CD4-positive, alpha-beta T cell treated with Interleukin-10 for 1 hour (primary cell): ENCODE measurements at places on chromosomes 1 and 21.
A peak's percentile ranks its signal among the peaks of the same experiment; 100 is the strongest.

- no peak for DNase-seq
Observed at GRCh38 chr1:15885269-15885668, 37.8 kb downstream of the SPEN start.

- DNase-seq: no peak
Observed at GRCh38 chr1:64405833-64406232, 64.1 kb upstream of the CACHD1 start.

DNA sequence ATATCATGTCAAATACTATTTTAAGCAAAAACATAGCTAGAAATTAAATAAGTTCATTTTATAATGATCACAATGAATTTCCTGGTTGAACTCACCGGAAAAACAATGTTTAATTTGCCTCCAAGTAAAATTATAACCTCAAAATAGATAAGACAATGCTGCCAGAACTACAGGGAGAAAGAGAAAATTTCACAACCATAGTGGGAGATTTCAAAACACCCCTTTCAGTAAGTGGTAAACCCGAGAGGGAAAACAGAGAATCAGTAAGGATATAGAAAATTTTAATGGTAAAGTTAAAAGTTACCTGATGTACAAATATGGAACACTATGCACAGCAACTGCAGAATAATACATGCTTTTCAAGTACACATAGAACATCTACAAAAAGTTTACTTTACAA is 43.2 kb upstream of the PLA2G4A start:
- no peak for DNase-seq

DNA sequence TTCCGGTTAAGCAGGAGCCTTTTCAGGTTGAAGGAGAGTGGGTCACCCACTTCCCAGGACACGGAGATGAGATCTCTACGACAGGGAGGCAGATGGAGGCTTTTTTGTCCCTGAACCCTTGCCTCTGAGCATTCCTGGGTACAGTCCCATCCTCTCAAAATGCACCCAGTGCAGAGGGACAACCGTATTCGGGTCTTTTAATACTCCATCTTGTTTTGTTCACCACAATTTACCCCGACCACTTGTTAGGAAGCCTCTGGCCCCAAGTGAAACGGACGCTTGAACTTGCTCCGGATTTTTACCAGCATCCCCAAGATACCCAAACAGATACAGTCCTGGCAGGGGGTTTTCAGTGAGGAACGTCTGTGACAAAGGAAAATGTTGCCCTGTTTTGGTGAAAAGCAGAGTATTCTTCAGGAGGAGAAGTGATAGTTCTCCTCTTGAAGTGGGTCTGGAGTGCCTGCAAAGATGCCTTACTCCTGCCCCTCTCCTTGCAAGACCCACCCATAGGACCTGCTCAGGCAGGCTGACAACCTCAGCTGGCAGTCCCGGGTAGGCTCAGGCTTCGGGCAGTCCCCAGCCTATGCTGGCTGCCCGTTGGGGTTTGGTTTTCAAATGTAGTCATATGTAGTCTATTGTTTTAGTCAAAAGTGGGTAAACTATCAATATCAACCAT is 669 bp upstream of the ARL8A start:
- DNase-seq: peak; percentile 46

GRCh38 chr1:42173155-42173933 is 8.8 kb upstream of the GUCA2A start:
- DNase-seq: peak; percentile 60

GRCh38 chr1:17485281-17485680 is 45.8 kb upstream of the RCC2 start:
- no peak for DNase-seq

DNA sequence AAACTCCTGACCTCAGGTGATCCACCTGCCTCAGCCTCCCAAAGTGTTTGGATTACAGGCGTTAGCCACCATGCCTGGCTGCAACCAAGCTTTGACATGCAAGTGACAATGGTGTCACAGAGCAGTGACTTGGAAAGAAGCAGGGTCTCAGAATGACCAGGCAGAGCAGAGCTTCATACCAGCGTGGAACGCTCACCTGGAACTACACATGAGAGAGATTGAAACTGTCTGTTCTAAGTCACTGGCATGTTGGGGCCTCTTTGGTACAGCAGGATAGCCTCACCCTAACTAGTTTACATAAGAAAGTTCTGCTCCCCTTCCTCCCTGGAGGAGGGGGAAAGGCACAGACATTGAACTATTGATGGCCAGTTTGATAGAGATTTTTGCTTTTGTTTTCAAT is 47.5 kb upstream of the ITPKB start:
- DNase-seq: no peak

DNA sequence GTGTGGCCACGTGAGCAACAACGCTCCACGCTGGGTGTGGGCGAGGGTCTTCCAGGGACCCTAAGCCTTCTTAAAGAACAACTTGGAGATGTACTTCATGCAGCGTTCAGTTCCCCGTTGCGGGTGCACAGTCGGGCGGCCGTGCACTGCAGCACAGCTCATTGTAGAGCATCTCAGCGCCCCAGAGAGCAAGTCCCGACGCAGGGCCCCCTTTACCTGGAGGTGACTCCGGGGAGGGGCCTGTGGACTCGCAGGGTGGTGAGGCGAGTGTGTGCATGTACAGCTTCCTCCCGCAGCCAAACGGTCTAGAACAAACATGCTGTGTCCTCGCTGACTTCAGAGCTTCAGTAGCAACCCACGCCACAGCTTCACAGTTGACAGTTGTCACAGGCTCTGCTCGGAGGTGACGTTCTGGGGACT is 19.5 kb downstream of the RRP1 start:
- DNase-seq: no peak

DNA sequence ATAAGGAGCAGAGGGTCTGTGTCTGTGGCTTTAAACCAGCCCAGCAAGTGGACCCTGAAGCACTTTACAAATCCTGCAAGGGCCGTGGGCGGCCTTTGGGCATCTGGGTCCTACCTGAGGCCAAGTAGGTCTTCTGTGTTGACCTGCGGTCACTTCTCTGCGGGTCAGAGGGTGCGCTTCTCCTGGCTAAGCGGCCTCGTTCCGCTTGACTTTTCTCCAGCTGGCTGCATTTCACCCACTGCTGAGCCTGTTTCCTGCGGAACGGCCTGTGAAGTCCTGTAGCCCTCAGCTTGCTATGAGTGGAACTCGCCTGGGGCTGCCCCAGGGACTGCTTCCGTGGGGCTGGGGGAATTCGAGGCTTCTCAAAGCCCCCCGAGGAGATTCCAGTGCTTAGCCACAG is 43.3 kb downstream of the SLC37A1 start:
- DNase-seq: no peak

GRCh38 chr1:105591681-105592080 is 1464.8 kb upstream of the PRMT6 start:
- DNase-seq: no peak

GRCh38 chr1:27455139-27455811 is 34.7 kb downstream of the WASF2 start:
- DNase-seq: peak; percentile 37

DNA sequence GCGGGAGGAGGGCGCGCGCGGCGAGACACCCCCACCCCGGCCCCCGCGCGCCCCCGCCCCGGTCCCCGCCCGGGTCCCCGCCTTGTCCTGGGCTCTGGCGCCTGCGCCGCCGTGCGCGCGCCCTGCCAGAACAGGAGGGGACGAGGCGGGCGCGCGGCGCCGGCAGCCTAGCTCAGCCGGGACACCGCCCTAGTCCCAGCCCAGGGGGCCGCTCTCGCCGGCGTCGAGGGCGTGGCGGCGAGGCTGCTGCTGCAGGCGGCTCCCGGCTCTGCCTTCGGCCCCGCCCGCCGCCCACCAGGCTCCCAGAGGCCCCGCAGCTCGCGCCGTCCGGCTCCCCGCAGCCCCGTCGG is at the start of gene RCAN3:
RCAN3 (plus strand) TSS at position 128 of the 350 bp plus-strand sequence. CDS start 11,537 bp downstream, outside the sequence.
- DNase-seq: peak; percentile 89

DNA sequence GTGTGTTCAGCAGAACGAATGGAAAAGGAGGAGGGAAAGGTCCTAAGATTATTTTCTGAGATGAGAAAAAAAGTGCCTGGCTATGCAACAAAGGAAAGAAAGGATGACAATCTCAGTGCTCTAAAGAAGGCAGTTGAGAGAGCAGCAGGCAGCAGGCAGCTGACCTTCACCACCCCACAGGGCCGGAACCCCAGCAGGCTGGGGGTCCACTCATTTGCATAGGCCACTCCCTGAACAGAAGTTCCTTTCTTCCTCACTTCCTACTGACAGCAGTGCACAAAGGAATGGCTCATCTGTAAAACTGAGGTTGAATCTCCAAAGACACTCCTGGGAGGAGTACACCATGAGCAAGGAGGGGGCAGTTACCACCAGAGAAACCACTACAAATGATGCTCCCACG is 41.4 kb upstream of the TNR start:
- no peak for DNase-seq

DNA sequence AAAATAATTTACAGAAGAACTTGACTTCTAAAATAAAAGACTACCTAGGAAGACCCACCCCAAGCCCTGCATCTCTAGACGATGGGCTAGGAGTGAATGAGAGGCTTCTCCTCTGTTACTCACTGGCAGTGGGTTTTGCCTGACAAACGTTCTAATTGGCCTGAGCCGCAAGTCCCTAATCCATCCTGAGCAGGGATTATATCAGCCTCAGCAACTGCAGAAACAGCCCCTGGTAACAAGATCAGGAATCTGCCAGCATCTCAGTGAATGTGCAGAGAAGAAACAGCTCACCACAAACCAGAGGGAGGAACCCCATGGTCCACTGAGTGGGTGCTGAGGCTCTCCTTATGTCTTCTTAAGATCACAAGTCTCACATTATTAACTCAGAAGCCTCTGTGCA is 240.6 kb downstream of the BRINP2 start:
- DNase-seq: no peak

DNA sequence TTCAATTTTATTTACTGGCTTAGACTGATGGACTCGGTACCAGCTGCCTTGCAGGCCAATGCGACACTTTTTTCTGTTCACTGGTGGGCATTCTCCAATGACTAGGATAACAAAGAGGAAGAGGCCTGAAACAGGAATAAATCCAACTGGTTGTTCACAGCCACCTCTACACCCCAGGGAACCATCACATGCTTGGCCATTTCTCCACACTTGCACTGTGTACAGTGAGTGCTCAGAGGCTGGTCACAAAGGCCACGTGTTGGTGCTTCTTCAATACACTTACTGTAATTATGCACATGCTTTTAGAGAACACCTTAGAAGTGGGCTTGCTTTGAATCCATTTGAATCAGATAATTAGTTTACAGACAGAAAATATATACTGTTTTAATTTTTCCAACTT is 113.4 kb downstream of the FAM78B start:
- no peak for DNase-seq

- no peak for DNase-seq
Observed at GRCh38 chr1:26861286-26861701, 1.7 kb upstream of the SFN start.

DNA sequence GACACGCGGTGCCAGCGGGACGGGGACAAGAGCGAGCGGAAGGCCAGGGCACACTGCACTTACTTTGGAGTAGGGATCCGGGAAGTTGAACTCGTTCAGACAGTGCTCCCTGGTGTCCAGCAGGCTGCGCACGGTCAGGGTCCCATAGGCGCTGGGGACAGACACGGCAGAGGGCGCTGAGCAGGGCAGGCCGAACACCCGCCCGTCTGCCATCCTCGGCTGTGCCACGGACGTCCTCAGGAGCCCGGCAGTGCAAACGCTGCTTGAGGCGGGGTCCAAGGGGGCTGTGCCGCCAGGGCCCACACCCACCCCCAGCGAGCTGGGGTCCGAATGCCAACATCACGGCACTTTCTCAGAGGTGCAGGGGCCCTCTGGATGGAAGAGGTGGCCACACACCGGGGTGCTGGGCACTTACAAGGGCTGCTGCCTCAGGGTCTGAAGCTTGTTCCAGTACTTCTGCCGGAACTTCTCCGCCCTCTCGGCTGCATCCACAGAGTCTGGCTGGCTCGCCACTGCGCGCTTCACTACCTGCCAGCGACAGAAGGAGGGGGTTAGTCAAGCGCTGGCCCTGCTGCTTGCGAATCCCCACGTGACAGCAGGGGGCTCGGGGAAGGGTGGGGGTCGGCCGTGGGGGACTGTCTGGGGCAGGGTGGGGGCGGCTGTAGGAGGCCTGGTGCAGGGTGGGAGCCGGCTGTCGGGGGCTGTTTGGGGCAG is 12.3 kb downstream of the PANK4 start:
- no peak for DNase-seq

GRCh38 chr1:84757301-84757700 is 67.0 kb upstream of the SSX2IP start:
- no peak for DNase-seq

DNA sequence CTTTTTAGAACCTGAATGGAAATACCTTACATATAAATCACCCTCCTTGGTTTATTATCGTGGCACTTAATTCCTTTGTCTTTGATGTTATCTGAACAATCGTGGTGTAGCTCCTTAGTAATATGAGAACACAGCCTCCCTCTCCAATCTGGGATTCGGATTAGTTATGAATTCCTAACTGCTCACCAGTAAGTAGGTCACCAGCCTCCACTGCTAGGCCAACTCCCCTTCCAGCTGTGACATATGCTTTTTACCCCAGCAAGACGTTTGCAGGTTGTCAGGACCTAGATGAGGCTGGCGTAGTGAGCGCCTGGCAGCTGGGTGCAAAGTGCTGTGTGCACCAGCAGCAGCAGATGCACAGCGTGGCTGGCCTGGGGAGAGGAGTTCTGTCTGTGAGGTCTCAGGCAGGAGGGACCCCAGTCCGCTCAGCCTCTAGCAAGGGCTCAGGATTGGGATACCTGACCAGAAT is 38.2 kb downstream of the NTPCR start:
- no peak for DNase-seq

DNA sequence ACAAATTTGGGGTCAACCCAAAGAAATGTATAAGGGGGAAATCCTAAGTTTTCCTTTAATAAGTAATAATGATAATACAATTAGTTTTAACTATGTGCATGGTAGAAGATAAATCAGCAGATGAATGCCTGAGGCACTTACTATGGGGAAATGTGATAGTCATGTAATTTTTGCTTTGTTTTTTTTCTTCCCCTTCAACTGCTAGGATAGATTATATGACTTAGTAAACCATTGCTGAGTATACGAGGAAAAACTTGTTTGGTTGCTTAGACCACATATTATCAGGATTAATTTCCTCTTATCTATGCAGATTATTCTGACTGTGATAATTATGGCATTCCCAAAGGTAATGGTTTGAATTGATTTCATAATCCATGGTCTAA is 181.1 kb downstream of the TGFB2 start:
- no peak for DNase-seq

GRCh38 chr21:25031750-25032149 is 575.5 kb downstream of the MRPL39 start:
- no peak for DNase-seq

- no peak for DNase-seq
Observed at GRCh38 chr1:229888561-229889001, 178.5 kb upstream of the GALNT2 start.

- DNase-seq: no peak
Observed at GRCh38 chr1:79079770-79080169, 73.2 kb upstream of the ADGRL4 start.
